ENCODE measurements at places on chromosomes 7 and 10.

DNA sequence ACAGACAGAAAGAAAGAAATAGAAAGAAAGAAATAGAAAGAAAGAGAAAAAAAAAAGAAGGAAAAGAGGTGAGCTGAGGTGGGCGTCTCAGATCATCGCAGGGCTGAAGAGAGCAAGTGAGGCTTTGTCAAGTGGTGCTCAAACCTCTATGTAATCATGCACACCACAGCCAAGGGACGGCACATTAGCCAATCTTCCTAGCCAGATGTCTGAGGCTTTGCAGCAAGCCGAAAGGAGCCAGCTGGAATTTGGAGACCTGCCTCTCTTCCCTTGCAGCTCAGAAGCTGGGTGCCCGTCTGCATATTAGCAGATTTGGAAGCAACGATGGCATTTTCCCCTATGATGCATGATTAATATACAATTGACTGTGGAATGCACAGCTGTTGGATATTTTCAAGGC, 52.5 kb downstream of the ADRA2A start:
- no peak for DNase-seq

DNA sequence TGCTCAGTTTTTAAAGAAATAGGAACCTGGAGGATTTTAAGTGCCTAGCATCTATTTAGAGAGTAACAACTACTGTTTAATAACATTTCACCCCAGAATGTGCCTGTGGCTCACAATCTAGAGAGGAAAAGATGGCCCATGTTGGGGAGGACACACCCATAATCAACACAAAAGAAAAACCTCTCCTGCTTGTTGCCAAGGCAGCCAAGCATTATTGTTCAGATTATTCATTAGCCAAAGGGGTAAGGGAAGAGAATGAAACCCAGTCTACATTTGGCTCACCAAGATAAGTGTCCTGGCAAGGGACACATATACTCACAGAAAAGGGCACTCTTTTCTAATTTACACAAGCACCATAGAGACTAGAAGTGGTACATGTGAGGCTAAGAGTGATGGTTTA, 17.7 kb upstream of the IFIT1B start:
- DNase-seq: peak; percentile 23

- DNase-seq: no peak
Measured at GRCh38 chr7:116139807-116140206, 70.5 kb upstream of the TES start.

- DNase-seq: no peak
Measured at GRCh38 chr7:74028321-74028838, 407 bp downstream of the ELN start.

DNA sequence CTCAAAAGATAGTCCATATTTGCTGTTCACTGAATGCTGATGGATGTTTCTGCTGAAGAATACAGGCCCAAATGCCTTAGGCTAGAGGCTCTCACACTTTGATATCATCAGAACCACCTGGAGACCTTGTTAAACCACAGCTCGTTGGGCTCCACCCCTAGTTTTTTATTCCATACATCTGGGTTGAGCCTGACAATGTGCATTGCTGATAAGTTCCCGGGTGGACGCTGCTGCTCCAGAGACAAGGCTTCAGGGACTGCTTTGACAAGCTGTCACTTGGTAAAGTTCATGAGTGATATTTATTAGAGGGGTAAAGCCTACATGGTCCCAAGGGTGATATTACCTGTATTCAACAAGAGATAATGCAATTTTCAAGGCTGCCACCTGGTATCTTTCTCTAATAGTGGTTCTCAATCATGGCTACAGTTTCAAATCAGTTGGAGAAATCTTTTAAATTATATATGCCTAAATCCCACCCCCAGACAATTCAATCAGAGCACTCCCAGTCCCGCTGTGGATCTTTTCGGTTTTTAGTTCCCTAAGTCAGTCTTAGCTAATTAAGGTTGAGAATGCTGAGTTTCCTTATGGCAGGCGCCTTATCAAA, 107.1 kb upstream of the GSDME start:
- no peak for DNase-seq

DNA sequence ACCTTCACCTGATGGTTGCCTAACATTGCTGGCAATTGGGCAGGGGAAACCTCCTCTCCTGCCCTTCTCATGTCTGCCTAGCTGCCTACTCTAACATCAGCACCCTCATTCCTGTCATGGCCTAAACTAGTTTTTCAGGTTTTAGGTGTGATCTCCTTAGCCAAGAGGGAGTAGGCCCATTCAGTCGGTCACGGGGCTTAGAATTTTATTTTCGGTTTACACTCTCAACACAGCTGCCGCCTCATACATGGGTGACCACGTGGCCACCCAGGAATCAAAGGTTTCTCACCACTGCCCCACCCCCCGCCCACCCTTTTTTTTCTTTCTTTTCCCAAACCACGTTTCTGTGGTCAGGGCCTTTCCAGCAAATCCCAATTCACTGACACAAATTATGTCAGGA, 97.2 kb downstream of the RALA start:
- DNase-seq: no peak

GRCh38 chr10:56028298-56029132, 332.5 kb downstream of the ZWINT start:
- DNase-seq: no peak

DNA sequence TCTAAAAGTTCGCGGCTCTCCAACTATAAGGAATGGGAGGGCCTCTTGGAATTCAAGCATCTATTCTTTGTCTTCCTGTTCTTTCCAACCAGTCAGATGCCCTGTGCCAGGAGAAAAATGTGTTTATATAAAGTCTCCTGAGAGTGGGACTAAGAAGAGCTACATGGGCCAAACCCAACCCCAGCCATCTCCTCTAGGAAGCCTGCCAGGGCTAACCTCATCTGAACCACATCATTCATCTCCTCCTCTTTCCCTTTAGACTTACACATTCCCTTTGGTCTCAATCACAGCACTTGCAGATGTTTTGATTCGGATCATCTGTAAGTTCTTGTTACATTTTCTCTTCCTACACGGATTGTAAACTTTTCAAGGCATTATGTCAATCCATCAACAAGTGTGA, 62.6 kb downstream of the DOCK4 start:
- DNase-seq: no peak

DNA sequence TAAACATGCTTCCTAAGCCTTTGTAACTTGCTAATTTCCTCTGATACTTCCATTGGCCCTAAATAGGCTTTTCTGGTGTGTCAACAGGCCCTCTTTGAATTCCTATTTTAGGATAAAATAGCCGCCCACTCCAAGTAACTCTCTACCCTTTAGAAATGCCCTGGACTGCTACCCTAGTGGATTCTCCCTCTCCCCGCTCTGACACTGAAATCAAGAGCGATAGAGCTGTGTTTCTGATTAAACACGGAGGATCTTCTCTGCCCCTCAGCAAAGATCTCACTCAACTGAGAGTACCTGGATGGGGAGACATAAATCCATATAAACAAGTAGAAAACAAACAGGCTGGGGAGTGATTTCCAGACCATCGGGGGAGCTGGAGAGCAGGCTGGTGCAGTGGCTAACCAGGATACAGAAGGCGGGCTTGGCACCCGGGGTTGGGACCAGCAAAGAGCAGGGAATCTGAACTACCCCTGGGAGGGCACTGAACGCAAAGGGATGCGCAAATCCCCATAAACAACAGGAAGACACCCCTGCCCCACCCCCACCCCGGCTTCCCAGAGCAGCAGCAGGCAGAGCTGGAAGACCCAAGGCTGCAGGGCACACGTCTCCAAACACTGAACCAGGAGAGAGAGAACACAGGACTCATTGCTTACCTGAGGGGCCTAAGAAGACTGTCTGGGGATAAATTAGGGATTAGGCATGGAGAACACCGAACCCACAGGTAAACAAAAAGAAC, 2.5 kb downstream of the ASB13 start:
- DNase-seq: no peak

DNA sequence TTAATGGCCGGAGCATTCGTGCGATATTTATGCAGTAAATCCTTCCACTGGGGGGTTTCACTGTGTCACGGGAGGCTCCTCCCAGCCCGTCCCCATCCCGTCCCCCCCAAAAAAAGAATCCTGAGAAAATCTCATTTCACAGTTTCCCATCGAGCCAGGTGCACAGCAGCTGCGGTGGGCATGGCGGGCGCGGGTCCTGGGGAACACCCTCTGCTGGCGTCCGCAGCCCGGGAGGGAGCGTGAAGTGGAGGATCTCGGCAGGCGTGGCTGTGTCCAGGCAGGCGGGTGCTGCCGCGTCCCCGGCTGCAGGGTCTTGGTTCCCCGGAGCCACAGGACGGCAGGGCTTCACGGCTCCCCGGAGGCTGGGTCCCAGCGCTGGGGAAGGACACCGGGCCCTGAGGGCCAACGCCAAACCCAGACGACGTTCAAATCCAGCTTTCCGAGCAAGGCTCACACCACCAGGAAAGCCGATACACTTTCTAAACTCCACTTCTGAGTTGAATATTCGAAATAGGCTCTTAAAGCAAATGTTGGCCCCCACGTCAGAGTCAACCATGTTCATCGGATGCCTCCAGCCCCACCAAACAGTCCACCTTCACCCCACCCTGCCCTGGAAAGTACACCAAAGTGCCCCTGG, 55.7 kb downstream of the PDGFA start:
- no peak for DNase-seq

GRCh38 chr10:84159076-84159685, 14.4 kb upstream of the GPR15LG start:
- no peak for DNase-seq

- no peak for DNase-seq
Measured at GRCh38 chr7:25329815-25330214, 101.5 kb upstream of the NPVF start.
